ENCODE measurements at places on chromosomes 16 and 17. TPM values are rescaled to one million over a fixed set of nuclear protein-coding genes. Genes with fewer than 3 reads are reported as not detected.

Gene SDR42E1
- 29.1 TPM for total RNA-seq

Gene OR2C1
- not detected for total RNA-seq

Gene MAP2K6
- total RNA-seq, result 0.26 TPM

Gene CMTM3
- 1.1 TPM for total RNA-seq

Gene NUP88
- 93.2 TPM for total RNA-seq

Gene TEX14
- total RNA-seq, result under 0.01 TPM

Gene FBXL19
- 10.0 TPM for total RNA-seq

Gene CX3CL1
- not detected for total RNA-seq

Gene KCNG4
- total RNA-seq, result not detected

Gene ORAI3
- 16.6 TPM for total RNA-seq

Gene CCL8
- total RNA-seq, result not detected

Gene PDIA2
- not detected for total RNA-seq

Gene C16orf96
- not detected for total RNA-seq

Gene LDHD
- total RNA-seq, result 0.53 TPM

Gene DPEP3
- total RNA-seq, result not detected

Gene CIITA
- 0.13 TPM for total RNA-seq

Gene APOH
- under 0.01 TPM for total RNA-seq

Gene XAF1
- under 0.01 TPM for total RNA-seq
